Cerebellum (tissue), 4 donors: ENCODE measurements at places on chromosomes 7 and 10. TPM values are rescaled to one million over a fixed set of nuclear protein-coding genes. Genes with fewer than 3 reads are reported as not detected.

DNA sequence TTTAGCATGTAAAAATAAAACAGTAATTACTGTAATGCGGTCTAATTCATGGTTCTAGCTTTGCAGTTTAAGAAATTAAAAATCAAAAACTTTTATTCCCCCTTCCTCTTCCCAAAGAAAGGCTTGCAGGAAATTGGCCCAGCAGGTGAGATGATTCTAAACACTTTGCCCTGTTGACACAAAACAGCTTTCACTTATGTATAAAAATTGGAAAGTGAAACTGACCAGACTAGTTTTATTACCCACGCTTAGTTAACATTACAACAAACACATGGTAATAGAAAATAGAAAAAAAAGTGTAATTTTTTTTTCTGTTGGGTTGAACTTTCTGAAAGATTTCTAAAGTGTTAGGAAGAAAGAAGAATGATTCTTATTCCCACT lies 1.2 kb upstream of the CCDC6 start:
- DNase-seq: no peak

DNA sequence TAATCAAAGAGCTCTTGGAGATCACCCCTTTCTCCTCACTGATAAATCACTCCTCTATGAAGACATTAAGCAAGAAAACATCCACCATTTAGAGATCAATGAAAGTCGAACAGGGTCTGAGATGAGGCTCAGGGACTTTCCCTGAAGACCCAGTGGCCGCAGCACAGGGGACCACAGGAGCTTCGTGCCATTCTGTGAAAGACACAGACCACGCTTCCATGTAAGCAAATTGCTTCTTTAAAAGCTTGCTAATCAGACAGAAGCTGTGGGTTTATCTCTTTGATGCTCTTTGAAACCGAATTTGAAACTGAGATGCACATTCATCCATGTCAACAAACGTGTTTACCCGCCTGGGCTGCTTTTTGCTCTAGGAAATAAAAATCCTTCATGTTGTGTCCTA lies 231.9 kb upstream of the PPP2R2D start:
- no peak for DNase-seq

- DNase-seq: no peak
Measured at GRCh38 chr10:86078639-86079035, 288.0 kb downstream of the GRID1 start.

- no peak for DNase-seq
Measured at GRCh38 chr10:86803156-86803555, 46.7 kb downstream of the BMPR1A start.

The UTF1 gene
- not detected for total RNA-seq

- DNase-seq: no peak
Measured at GRCh38 chr10:93386631-93387369, 95.3 kb downstream of the MYOF start.

The EIF3A gene
- 62.1 TPM for total RNA-seq

- no peak for DNase-seq
Measured at GRCh38 chr7:2691011-2691707, 3.2 kb downstream of the AMZ1 start.

DNA sequence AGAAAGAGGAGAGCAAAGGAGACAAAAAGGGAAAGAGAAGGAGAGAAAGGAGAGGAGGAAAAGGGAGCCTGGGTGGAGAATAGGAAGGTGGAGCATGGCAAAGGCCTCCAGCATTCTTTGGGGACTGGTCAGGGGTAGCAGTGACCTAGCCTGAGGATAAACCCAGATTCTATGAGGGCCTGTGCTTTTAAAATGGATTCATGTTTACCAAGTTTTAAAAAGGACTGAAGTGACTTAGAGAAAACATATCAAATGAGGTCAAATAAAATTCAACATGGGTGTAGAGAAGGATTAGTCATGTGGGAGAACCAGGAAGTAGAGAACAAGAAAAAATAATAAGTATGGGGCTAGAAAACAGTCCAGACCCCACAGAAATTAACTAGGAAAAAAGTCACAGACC lies 20.7 kb downstream of the CREB3L2 start:
- DNase-seq: no peak

DNA sequence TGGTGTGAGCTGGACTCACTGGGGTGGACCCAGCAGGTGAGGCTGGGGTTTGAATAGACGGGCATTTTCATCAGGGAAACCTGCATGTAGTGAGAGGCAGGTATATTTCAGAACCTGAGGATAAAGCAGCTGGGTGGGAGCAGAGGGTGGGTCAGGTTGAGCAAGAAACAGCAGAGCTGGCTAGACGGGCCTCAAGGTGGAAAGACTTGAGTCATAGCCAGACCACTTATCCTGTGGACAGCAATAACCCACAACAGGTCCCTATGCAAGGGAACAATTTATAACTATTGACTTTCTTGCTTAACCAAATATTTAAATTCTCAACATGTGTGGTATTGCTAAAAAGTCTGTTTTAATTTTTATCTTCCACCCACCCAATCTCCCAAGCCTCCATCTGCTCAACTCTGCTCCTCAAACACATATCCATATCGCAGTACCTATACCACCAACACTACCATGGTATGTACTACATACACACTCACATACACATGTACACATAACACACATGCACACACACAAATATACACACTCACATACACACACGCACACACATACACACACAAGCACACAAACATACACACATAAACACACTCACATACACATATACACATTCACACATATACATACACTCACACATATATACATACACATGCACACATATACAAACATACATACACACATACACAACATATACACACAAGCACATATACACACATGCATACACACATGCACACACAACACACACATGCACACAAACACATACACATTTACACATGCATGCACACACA lies 129.0 kb upstream of the C7orf33 start:
- DNase-seq: no peak

The MMP21 gene
- total RNA-seq: 0.09 TPM
